Right ventricle myocardium superior (tissue), 1 donor: ENCODE measurements at places on chromosomes 13 and 19. TPM values are rescaled to one million over a fixed set of nuclear protein-coding genes. Genes with fewer than 3 reads are reported as not detected.

GRCh38 chr19:22427547-22427946 lies 5.4 kb upstream of the ZNF98 start:
- DNase-seq = no peak

- no peak for DNase-seq
Measured at GRCh38 chr19:43595605-43595998, 332 bp downstream of the IRGQ start.

The NALCN gene
- 8.2 TPM for total RNA-seq

DNA sequence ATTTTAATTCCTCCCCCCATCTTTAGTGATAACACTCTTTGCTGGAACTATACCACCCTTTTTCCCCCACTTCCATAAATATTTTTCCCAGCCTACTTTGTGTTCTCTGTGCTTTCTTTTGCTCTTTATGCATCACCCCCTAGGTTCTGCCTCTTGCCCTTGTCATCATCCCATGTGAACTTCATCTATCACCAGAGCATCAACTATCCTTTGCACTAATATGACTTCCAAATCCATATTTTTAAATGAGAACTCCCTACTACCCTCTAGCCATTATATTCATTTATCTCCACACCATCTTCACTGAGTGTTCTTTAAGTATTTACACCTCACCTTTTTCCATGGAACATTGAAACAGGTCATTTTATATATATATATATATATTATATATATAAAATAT lies 452.7 kb downstream of the FOXO1 start:
- no peak for DNase-seq

- no peak for DNase-seq
Measured at GRCh38 chr13:89457977-89458376, 1786.8 kb downstream of the SLITRK5 start.

- peak; percentile 73 for DNase-seq
Measured at GRCh38 chr19:7550987-7551761, 15.7 kb downstream of the PNPLA6 start.

GRCh38 chr13:103130681-103131210 lies 64.5 kb upstream of the SLC10A2 start:
- DNase-seq = no peak
